Upper lobe of left lung (tissue), 6 donors: ENCODE measurements at places on chromosomes 7 and 10. TPM values are rescaled to one million over a fixed set of nuclear protein-coding genes. Genes with fewer than 3 reads are reported as not detected.

WNT16 gene
- total RNA-seq, result not detected

SLC13A4 gene
- 0.30 TPM for total RNA-seq

ZNF746 gene
- 41.8 TPM for total RNA-seq

CLCN1 gene
- total RNA-seq, result not detected

SPOCK2 gene
- 62.9 TPM for total RNA-seq

GPR15LG gene
- not detected for total RNA-seq

EVX1 gene
- not detected for total RNA-seq

PRKG1 gene
- total RNA-seq, result 27.1 TPM

PLEKHS1 gene
- total RNA-seq, result 7.3 TPM

NXPH1 gene
- total RNA-seq, result not detected

GPR85 gene
- not detected for total RNA-seq

BLNK gene
- 10.0 TPM for total RNA-seq

DNA sequence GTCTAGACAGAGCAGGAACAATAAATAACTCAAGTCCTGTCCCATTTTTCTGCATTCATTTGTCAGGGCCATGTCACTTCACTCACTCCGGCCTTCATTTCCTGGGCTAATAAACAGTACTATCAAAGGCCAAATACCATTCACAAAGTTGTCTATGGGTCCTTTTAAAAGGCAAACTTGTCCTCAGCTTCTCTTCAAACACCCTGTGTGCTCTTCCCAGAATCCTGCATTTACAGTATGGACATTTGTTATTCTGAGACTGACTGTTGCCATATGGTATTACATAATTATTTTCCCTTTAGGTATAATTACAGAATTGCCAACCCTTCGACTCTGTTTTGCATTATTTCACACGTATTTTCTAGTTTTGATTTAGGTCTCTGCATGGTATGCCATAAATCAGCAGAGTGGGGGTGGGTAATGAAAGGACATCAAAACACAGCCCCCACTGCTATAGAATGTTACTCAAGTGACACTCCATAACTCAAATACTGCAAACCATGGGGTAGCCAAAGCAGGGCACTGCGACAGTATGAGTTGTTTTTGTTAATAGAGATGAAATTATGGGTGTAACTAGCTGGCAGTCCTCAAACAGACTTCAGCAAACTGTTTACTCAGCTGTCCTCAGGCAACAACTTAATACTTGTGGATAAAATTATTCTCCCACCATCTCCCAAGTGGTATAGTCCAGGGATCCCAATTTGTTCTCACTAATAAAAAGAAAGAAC, 183.7 kb downstream of the TRIL start:
- no peaks in the 10 kb centered on the region for H3K4me1 ChIP-seq
- DNase-seq, result no peak
- no peak overlapping the region for H3K4me3 ChIP-seq
- H3K36me3 ChIP-seq, result no peaks in the 10 kb centered on the region

GRCh38 chr7:7687800-7688199, 30.6 kb downstream of the RPA3 start:
- no peaks in the 10 kb centered on the region for H3K36me3 ChIP-seq
- H3K4me3 ChIP-seq, result peak overlapping the region; percentile 1
- no peak for DNase-seq

DNA sequence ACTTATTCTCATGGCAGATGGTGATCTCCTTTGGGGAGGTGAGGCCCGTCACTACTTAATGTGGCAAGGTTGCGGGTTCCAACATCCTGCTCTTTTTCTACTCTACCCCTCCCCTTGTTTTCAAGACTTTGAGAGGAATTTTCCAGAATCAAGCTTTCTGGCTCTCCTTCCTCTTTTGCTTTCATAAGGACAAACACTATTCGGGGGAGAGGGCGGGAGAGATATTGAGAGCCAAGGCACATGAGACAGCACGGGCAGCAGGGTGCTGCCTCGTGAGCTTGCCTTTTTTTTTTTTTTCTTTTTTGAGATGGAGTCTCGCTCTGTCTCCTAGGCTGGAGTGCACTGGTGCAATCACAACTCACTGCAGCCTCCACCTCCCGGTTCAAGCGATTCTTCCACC, 6.9 kb upstream of the PFKFB3 start:
- H3K36me3 ChIP-seq, result no peaks in the 10 kb centered on the region
- DNase-seq, result peak; percentile 65
- peaks cover 60% of the 10 kb centered on the region for H3K4me1 ChIP-seq
- no peaks in the 10 kb centered on the region for H3K27me3 ChIP-seq

DNA sequence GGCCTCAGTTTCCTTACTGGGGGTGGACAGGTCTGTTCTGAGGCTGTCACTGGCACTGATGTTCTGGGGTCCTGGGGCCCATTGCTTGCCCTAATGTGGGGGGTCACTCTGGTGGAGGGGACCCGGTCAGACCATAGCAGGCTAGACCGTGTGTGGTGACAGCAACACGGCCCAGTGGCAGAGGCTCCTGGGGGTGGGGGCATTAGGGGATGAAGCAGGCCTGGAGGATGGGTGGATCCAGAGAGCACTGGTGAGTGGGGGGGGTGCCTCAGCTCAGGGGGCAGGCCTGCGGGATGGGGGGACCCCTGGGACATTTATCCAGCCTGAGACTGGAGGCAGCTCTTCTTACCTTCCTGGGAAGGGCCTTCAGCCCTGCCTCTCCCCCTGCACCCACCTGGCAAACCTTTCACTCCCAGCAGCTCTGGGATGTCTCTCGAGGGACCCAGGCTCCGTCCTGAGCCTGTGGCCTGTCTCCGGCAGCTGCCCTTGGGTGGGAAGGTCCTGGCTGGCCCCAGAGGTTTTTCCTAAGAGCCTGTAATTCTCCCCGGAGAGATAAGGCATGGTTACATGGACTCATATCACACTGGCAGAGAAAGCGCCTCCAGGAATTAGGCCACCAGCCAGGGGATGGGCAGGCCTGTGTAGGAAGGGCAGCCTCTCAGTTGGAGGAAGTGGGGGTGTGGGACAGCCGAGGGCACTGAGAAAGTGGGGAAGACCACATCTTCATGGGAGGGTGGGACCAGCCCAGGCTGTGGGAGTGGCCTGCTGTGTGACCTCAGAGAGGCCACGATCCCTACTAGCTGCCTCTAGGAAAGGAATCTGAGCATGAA, 147.7 kb downstream of the UBE2H start:
- no peak overlapping the region for H3K27ac ChIP-seq
- H3K27me3 ChIP-seq, result no peaks in the 10 kb centered on the region
- H3K4me3 ChIP-seq, result no peak overlapping the region
- DNase-seq, result no peak
- H3K36me3 ChIP-seq, result no peaks in the 10 kb centered on the region

DNA sequence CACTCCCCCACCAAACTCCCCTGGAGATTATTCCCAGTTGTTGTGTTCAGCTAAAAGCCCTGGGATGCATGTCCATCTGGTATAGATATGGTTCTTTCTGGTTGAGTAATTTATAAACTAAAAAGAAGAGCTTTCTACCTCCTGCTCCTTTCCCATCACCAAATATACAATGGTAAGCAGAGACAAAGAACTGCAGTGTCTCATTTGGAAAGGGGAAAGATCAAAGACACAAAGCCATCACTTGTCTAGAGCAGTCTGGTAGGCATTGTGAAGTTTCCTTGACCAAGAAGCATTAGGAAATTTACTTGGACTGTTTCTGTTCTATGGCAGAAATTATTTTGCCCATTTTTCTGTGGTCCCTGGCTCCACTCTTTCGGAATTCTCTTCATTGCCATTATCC, 24.9 kb upstream of the PANK1 start:
- no peak for DNase-seq
- H3K36me3 ChIP-seq, result no peaks in the 10 kb centered on the region
- H3K4me1 ChIP-seq, result no peaks in the 10 kb centered on the region
- H3K27me3 ChIP-seq, result no peaks in the 10 kb centered on the region
- no peak overlapping the region for H3K4me3 ChIP-seq

DNA sequence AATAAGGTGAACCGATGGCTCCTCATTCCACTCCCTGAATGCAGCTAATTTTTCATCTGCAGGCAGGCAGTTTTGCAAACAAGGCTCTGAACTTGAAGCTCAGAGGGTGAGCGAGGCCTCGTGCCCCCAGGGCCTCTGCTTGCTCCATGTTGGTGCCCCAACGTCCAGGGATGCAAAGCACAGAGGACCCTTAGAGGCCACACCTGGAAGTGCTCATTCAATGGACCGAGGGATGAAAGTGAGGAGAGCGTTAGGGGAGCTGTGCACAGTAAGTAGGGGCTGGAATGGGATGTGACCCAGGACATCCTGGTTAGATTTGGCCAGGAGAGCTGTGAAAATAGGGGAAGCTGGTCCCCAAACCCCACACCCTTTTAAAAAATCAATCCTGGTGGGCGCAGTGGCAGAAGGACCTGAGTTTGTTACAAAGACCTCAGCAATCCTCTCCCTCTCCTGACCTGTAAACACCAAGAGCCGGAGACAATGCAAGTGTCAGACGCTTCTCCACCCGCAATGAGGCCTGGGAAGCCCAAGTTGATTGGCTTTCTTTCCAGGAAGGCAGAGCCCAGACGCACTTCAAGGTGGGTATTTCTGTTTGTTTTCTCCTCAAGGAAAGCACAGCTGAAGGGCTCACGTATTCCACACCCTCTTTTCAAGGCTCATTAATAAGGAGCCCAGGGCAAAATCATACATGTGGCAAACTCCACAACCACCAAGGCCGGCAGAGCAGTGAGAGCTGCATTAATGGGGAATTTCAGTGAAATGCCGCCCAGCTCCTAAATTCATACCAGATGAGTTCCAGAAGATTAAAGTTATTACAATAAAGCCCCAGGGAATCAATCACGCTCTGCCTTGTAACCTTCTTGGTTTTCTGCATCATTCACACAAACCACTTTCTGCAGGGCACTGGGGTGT, 14.1 kb upstream of the CXCL12 start:
- H3K36me3 ChIP-seq, result no peaks in the 10 kb centered on the region
- H3K4me1 ChIP-seq, result no peaks in the 10 kb centered on the region
- H3K4me3 ChIP-seq, result no peak overlapping the region
- no peak for DNase-seq
- H3K27ac ChIP-seq, result no peak overlapping the region

- no peaks in the 10 kb centered on the region for H3K36me3 ChIP-seq
- H3K4me3 ChIP-seq, result peak overlapping the region; percentile 80
- H3K4me1 ChIP-seq, result peaks cover 63% of the 10 kb centered on the region
- H3K27ac ChIP-seq, result peak overlapping the region; percentile 83
- DNase-seq, result peak; percentile 94
Measured at GRCh38 chr10:50417886-50418830, 166.8 kb upstream of the ASAH2 start.

- H3K4me3 ChIP-seq, result no peak overlapping the region
- H3K27ac ChIP-seq, result no peak overlapping the region
- no peaks in the 10 kb centered on the region for H3K36me3 ChIP-seq
- H3K27me3 ChIP-seq, result no peaks in the 10 kb centered on the region
- no peak for DNase-seq
Measured at GRCh38 chr7:15720849-15721471, 34.5 kb upstream of the MEOX2 start.

- no peak for DNase-seq
- H3K4me3 ChIP-seq, result no peak overlapping the region
- H3K27ac ChIP-seq, result no peak overlapping the region
- no peaks in the 10 kb centered on the region for H3K27me3 ChIP-seq
- peaks cover 38% of the 10 kb centered on the region for H3K4me1 ChIP-seq
Measured at GRCh38 chr10:109892931-109893330, 30.4 kb downstream of the XPNPEP1 start.

DNA sequence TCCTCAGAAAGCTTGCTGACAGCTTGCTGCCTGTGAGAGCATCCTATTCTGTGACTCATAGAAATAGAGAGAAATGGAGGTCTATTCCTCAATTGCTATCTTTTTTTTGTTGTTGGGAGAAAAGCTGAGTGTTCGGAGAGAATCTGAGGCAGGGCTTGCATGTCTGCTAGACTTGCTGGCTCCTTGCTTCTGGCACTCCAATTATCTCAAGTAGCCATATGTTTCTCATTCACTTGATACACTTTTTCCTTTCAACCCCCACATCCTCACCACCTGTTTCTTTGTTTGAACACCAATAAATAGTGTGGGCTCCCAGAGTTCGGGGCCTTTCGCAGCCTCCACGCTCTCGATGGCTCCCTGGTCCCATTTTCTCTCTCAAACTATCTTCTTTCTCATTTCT, 172.2 kb downstream of the SH2D4B start:
- H3K4me1 ChIP-seq, result no peaks in the 10 kb centered on the region
- no peak overlapping the region for H3K27ac ChIP-seq
- H3K36me3 ChIP-seq, result no peaks in the 10 kb centered on the region

- no peaks in the 10 kb centered on the region for H3K36me3 ChIP-seq
- no peak overlapping the region for H3K27ac ChIP-seq
- H3K4me1 ChIP-seq, result no peaks in the 10 kb centered on the region
- no peak for DNase-seq
- no peaks in the 10 kb centered on the region for H3K27me3 ChIP-seq
Measured at GRCh38 chr7:38822549-38822948, 86.4 kb downstream of the VPS41 start.

- peaks cover 18% of the 10 kb centered on the region for H3K4me1 ChIP-seq
- DNase-seq, result peak; percentile 78
- no peaks in the 10 kb centered on the region for H3K27me3 ChIP-seq
Measured at GRCh38 chr7:2106924-2107323, 125.8 kb downstream of the MAD1L1 start.

DNA sequence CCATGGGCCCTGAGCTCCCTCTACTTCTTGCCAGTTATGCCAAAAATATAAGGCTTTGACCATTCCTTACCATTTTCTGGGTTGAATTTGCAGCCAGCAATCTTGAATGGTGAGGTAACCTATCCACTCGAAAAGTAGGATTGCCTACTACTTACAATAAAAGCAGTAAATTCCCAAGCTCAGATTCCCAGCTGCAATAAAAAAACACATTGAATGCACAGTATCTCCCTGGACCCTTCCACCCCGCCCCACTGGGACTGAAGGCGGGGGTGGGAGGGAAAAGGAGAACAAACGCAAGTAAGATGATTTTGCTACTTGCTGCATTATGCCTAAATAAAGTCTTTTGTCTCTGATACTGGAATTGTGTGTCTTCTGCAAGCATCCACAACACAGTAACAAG, 301.9 kb downstream of the HGF start:
- no peak overlapping the region for H3K4me3 ChIP-seq
- no peaks in the 10 kb centered on the region for H3K4me1 ChIP-seq
- no peaks in the 10 kb centered on the region for H3K36me3 ChIP-seq
- no peak for DNase-seq
- H3K27ac ChIP-seq, result no peak overlapping the region
- H3K27me3 ChIP-seq, result no peaks in the 10 kb centered on the region

- no peak overlapping the region for H3K4me3 ChIP-seq
- peaks cover 7% of the 10 kb centered on the region for H3K4me1 ChIP-seq
- no peak overlapping the region for H3K27ac ChIP-seq
Measured at GRCh38 chr10:79202188-79203013, 133.6 kb downstream of the ZMIZ1 start.

DNA sequence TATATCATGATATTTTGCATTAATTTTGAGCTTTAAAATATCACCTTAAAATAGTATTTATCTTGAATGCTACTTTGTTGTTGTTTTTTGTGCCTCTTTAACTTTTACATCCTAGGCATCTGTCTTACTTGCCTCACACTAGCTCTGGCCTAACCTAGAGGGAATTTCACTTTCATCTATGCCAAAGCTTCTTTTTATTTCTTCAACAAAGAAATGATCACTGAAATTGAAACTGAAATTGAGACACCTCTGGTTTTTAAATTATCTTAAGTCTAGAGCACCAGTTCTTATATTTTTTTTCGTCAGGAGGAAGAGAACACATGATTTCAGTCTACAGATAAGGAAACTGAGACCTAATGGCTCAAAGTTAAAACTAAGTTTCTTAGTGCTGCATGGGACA, 3.5 kb upstream of the SCIN start:
- no peak for DNase-seq
- no peaks in the 10 kb centered on the region for H3K36me3 ChIP-seq
- no peak overlapping the region for H3K4me3 ChIP-seq
- H3K4me1 ChIP-seq, result peaks cover 15% of the 10 kb centered on the region
- H3K27me3 ChIP-seq, result no peaks in the 10 kb centered on the region
